ENCODE measurements at places on chromosomes 5 and 9. TPM values are rescaled to one million over a fixed set of nuclear protein-coding genes. Genes with fewer than 3 reads are reported as not detected.

Gene SPACA9
- total RNA-seq, result 3.1 TPM

Gene MYORG
- 0.43 TPM for total RNA-seq

Gene PCDH1
- 0.55 TPM for total RNA-seq

Gene IL13
- not detected for total RNA-seq

Gene FBXL7
- total RNA-seq, result 2.9 TPM

Gene CPLANE1
- 17.0 TPM for total RNA-seq

Gene DRD1
- under 0.01 TPM for total RNA-seq

Gene PCDHGA1
- total RNA-seq, result 1.1 TPM

Gene SEMA6A
- total RNA-seq, result 0.74 TPM

Gene ENDOG
- 17.8 TPM for total RNA-seq

Gene PRDM9
- not detected for total RNA-seq

Gene OGN
- total RNA-seq, result 0.57 TPM

Gene WDR38
- not detected for total RNA-seq

Gene CORO2A
- 0.28 TPM for total RNA-seq

Gene GKAP1
- 1.3 TPM for total RNA-seq

Gene COL15A1
- 164 TPM for total RNA-seq

Gene TMC1
- 0.43 TPM for total RNA-seq

Gene GPX8
- total RNA-seq, result 105 TPM

Gene NR2F1-AS1
- total RNA-seq, result 45.1 TPM

Gene FREM1
- total RNA-seq, result under 0.01 TPM

Gene IFNK
- not detected for total RNA-seq

Gene KIF3A
- total RNA-seq, result 7.1 TPM

Gene LMX1B
- not detected for total RNA-seq

Gene GFI1B
- total RNA-seq, result not detected

Gene CFAP90
- total RNA-seq, result not detected

Gene ANKRD18B
- 0.28 TPM for total RNA-seq

Gene SPINK6
- 15.6 TPM for total RNA-seq

Gene GABRA1
- not detected for total RNA-seq

Gene PCDHB12
- total RNA-seq, result 0.09 TPM

Gene ADAMTS6
- 58.6 TPM for total RNA-seq

Gene OR1J2
- total RNA-seq, result 0.14 TPM

Gene GARIN3
- not detected for total RNA-seq

Gene NOXA1
- 0.57 TPM for total RNA-seq

Gene C9
- 0.18 TPM for total RNA-seq

Gene PCDHA12
- 0.09 TPM for total RNA-seq

Gene CLINT1
- total RNA-seq, result 139 TPM

Gene PROB1
- total RNA-seq, result 1.0 TPM

Gene MORN5
- total RNA-seq, result not detected

Gene HEMGN
- not detected for total RNA-seq

Gene F2R
- total RNA-seq, result 70.8 TPM

Gene NMUR2
- total RNA-seq, result not detected

Gene CD14
- total RNA-seq, result 8.8 TPM

Gene DIAPH1
- 9.2 TPM for total RNA-seq

Gene CARTPT
- not detected for total RNA-seq

Gene ISL1
- not detected for total RNA-seq

Gene GTF3C5
- 30.3 TPM for total RNA-seq

Gene TAS2R1
- total RNA-seq, result not detected

Gene RASEF
- 0.14 TPM for total RNA-seq

Gene PDE6A
- total RNA-seq, result not detected

Gene NR6A1
- 0.14 TPM for total RNA-seq

Gene VLDLR
- 44.7 TPM for total RNA-seq

Gene IARS1
- 445 TPM for total RNA-seq

Gene ANXA2R
- 2.4 TPM for total RNA-seq

Gene STKLD1
- 0.55 TPM for total RNA-seq

Gene CEL
- total RNA-seq, result 0.18 TPM

Gene CCDC152
- total RNA-seq, result 1.6 TPM

Gene TLX3
- total RNA-seq, result not detected

Gene NIPAL4
- 0.14 TPM for total RNA-seq

Gene SOHLH1
- not detected for total RNA-seq

Measured in smooth muscle cell of bladder (primary cell).